Activated T-helper 2 cell treated with anti-CD3 and anti-CD28 coated beads, Interferon-gamma antibody, Interleukin-2, Interleukin-4, amounts not matched to agents 10 μg/mL and 5 μg/mL and 100 μg/mL, durations not matched to agents 14 hours and 24 hours and 36 hours (primary cell): ENCODE measurements at places on chromosomes 1 and 21. TPM values are rescaled to one million over a fixed set of nuclear protein-coding genes. Genes with fewer than 3 reads are reported as not detected.
A peak's percentile ranks its signal among the peaks of the same experiment; 100 is the strongest.

The ARMH1 gene
- total RNA-seq, result 139 and 157 TPM in 2 replicates

DNA sequence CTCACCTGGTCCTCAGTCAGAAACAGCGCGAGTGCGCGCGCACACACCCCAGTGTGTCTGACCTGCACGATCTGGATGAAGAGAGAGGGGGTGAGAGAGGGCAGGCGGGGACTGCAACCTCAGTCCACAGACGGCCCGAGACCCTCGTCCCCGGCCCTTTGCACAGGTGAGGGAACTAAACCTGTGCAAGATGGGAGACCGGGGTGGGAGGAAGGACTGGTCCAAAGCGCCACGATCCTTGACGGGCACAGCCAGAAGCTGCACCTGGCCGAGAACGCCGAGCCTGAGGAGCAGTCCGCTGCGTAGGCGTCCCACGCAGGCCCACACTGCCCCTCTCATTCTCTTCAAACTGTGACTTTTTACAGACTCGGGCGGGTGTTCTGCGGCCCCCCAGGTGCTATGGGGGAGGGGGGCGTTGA lies 519 bp upstream of the IQCC start:
- H3K27ac ChIP-seq, result peak overlapping the region; percentile 28
- DNase-seq, result no peak
- peaks cover 34% of the 10 kb centered on the region for H3K4me1 ChIP-seq
- H3K4me3 ChIP-seq, result peak overlapping the region; percentile 87

The MAP3K7CL gene
- 3.3 and 3.9 TPM in 2 replicates for total RNA-seq

- H3K27me3 ChIP-seq, result no peaks in the 10 kb centered on the region
- H3K4me3 ChIP-seq, result peak overlapping the region; percentile 3
- peaks cover 27% of the 10 kb centered on the region for H3K4me1 ChIP-seq
- H3K27ac ChIP-seq, result no peak overlapping the region
- no peak for DNase-seq
Observed at GRCh38 chr1:211738691-211739301, 63.4 kb upstream of the NEK2 start.

DNA sequence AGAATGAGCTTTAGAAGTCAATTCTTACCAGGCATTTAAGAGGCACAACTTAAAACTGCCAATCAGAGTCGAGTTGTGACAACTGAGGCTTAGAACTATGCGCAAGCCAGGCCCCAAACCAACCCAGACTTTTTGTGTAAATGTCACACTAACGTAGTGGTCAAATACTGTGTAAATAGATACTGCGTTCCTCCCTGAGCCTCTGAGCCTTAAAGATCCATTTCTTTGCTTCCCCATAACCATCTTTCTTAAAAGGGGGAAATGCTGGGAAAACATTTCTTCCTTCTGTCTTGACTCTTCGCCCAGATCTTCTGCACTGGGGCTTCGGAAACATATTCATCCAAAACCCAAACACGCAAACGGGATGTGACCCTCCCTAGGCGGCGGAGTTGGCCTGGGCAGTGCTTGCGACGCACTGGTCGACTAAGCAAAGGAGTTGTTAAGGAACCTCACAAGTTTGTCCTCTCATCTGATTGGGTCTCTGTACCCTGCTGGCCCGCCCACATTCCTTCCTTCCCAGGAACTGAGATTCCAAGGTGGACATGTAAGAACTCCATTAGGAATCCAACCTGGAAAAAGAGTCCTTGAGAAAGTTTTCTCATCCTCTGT lies 2.6 kb downstream of the ADAMTS5 start:
- no peak overlapping the region for H3K4me3 ChIP-seq
- H3K27me3 ChIP-seq, result peaks cover 38% of the 10 kb centered on the region
- H3K36me3 ChIP-seq, result no peaks in the 10 kb centered on the region

The GJB4 gene
- total RNA-seq, result not detected in 2 replicates

DNA sequence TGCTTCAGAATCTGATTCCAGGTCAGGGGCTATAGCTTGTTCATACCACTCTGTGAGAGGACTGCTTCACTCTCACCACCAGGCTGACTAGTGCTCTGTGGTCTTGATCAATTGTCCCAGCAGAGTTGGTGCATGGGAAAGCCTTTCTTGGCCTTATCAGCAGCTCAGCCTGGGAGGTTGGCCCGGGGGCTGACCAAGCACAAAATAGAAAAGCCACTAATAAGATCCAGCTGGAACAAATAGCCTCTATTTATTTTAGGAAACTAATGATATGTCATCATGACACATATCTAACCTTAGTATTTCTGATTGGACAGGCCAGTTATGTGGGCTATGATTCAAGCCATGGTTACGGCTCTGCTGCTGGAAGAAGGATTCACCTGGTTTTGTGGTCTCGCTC lies 134.2 kb downstream of the GDAP2 start:
- no peak for DNase-seq
- H3K27me3 ChIP-seq, result peaks cover 12% of the 10 kb centered on the region
- H3K36me3 ChIP-seq, result no peaks in the 10 kb centered on the region

DNA sequence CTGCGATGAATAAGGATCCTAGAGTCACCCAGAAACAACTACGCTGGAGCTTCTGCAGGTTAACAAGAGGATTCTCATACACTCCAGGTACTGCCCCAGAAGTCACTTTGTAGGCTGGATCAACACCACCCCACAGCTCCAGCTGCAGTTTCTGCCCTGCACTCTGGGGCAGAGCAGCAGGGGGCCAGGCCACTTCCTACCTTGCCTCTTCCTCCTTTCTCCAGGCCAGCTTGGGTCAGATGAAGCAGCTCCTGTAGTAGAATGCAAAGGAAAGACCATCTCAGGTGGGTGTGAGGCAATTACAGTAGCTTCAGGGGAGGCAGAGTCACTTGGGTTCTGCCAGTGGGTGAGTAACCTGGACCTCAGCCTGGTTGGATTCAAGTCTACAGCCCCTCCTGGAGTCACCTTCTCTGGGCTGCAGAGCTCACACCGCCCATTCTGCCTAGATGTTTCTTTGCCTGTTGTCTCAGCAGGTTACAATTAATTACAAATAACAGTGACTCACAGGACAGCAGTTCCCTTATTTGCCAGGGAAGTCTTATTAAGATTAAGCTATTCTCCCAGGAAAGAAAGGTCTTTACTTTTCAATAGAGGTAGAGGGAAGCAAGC lies 24.4 kb upstream of the BCAR3 start:
- H3K27me3 ChIP-seq, result no peaks in the 10 kb centered on the region
- no peak overlapping the region for H3K4me3 ChIP-seq
- H3K36me3 ChIP-seq, result no peaks in the 10 kb centered on the region
- H3K4me1 ChIP-seq, result peaks cover 60% of the 10 kb centered on the region
- no peak overlapping the region for H3K27ac ChIP-seq

The PTGS2 gene
- total RNA-seq, result 109 and 112 TPM in 2 replicates

- H3K36me3 ChIP-seq, result no peaks in the 10 kb centered on the region
- no peak overlapping the region for H3K4me3 ChIP-seq
- H3K27me3 ChIP-seq, result no peaks in the 10 kb centered on the region
- no peak for DNase-seq
Observed at GRCh38 chr1:163796394-163796821, 474.7 kb downstream of the NUF2 start.

DNA sequence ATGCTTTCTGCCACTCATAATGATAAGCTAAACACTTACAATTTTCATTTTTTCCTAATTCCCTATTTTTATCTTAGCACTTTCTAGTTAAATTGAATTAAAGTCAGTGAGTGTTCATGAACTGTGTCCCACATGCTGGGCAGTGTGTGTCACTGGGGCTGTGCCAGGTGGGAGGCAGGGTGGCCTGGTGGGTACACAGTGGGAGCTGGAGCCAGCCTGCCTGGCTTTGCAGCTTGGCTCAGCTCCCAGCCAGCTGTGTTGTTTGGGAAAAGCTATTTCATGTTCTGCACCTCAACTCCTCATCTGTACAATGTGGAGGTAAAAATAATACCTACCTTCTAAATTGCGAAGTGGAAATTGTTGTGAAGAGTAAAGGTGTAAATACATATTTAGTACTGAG lies 238.4 kb downstream of the PLA2G4A start:
- no peak overlapping the region for H3K27ac ChIP-seq
- no peaks in the 10 kb centered on the region for H3K4me1 ChIP-seq
- H3K36me3 ChIP-seq, result no peaks in the 10 kb centered on the region
- no peak for DNase-seq

DNA sequence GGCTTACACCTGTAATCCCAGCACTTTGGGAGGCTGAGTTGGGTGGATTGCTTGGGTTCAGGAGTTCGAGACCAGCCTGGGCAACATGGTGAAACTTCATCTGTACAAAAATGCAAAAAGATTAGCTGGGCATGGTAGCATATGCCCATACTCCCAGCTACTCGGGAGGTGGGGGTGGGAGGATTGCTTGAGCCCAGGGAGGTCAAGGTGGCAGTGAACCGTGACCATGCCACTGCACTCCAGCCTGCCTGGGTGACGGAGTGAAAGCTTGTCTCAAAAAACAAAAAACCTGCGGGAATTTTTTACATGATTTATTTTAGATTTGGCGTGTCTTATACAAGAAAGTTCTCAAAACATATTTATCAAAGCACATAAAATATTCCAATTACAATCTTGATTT lies 27.8 kb upstream of the MTR start:
- H3K27ac ChIP-seq, result no peak overlapping the region
- H3K27me3 ChIP-seq, result peaks cover 26% of the 10 kb centered on the region
- H3K4me3 ChIP-seq, result no peak overlapping the region
- H3K4me1 ChIP-seq, result no peaks in the 10 kb centered on the region
- DNase-seq, result no peak

- no peaks in the 10 kb centered on the region for H3K27me3 ChIP-seq
- H3K4me3 ChIP-seq, result peak overlapping the region; percentile 80
- peaks cover 44% of the 10 kb centered on the region for H3K4me1 ChIP-seq
- H3K27ac ChIP-seq, result peak overlapping the region; percentile 75
Observed at GRCh38 chr21:17613242-17613676, 558 bp upstream of the BTG3 start.

The NEK2 gene
- total RNA-seq, result 21.8 and 24.1 TPM in 2 replicates

DNA sequence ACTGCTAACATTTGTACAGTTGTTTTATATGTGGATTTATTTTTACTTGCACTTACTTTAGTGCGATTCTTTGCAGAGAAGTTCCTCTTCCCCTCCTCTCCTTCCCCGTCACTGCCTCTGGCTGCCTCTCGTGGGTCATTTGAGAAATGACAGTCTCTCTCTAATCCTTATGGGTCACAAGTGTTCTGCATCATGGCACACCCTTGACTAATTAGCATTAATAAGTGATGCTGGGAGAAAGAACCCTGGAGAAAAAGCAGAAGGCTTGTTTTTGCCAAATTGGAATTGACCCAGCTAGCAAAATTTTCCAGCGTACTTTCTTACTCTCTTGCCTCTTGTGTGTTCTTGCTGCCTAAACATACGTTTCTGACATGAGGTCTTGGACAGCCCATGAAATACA lies 301.2 kb downstream of the DUSP10 start:
- no peaks in the 10 kb centered on the region for H3K36me3 ChIP-seq
- H3K4me3 ChIP-seq, result no peak overlapping the region
- peaks cover 25% of the 10 kb centered on the region for H3K4me1 ChIP-seq
- no peak for DNase-seq

- DNase-seq, result no peak
- H3K27me3 ChIP-seq, result peaks cover 8% of the 10 kb centered on the region
- no peak overlapping the region for H3K27ac ChIP-seq
- H3K4me1 ChIP-seq, result peaks cover 26% of the 10 kb centered on the region
Observed at GRCh38 chr21:42201615-42202161, 17.3 kb upstream of the ABCG1 start.

DNA sequence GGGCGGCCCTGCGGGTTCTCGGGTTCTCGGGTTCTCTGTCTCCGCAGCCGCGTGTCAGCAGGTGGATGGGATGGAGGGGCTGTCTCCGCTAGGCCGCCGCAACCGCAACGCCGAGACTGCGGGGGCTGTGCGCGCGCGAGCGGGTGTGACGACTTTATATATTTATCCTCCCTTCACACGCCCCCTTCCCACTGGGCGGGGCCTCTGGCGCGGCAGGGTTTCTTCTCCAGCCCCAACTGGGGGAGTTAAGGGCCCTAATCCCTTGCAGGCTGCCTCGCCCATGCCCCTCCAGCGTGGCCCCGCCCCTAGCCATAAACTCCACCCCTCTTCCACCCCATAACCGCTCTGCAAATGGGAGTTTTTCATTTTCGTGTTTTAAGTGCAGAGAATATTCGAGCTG lies 3.4 kb downstream of the IGSF21 start:
- H3K4me3 ChIP-seq, result no peak overlapping the region
- DNase-seq, result no peak
- H3K36me3 ChIP-seq, result no peaks in the 10 kb centered on the region
- no peak overlapping the region for H3K27ac ChIP-seq

GRCh38 chr1:117567976-117568375 lies 37.9 kb upstream of the TENT5C start:
- DNase-seq, result no peak
- H3K27ac ChIP-seq, result no peak overlapping the region
- no peak overlapping the region for H3K4me3 ChIP-seq
- H3K4me1 ChIP-seq, result peaks cover 18% of the 10 kb centered on the region
- H3K36me3 ChIP-seq, result no peaks in the 10 kb centered on the region

- H3K4me3 ChIP-seq, result no peak overlapping the region
- H3K4me1 ChIP-seq, result no peaks in the 10 kb centered on the region
- no peak overlapping the region for H3K27ac ChIP-seq
- H3K27me3 ChIP-seq, result no peaks in the 10 kb centered on the region
- no peaks in the 10 kb centered on the region for H3K36me3 ChIP-seq
- no peak for DNase-seq
Observed at GRCh38 chr1:4796161-4797015, 142.0 kb downstream of the AJAP1 start.

- DNase-seq, result no peak
- H3K36me3 ChIP-seq, result no peaks in the 10 kb centered on the region
- H3K4me1 ChIP-seq, result peaks cover 14% of the 10 kb centered on the region
- no peak overlapping the region for H3K4me3 ChIP-seq
Observed at GRCh38 chr1:229230140-229230892, 40.6 kb upstream of the RAB4A start.

GRCh38 chr1:11174261-11174942 lies 14.8 kb upstream of the ANGPTL7 start:
- H3K4me3 ChIP-seq, result no peak overlapping the region
- H3K36me3 ChIP-seq, result peaks cover 8% of the 10 kb centered on the region
- no peak overlapping the region for H3K27ac ChIP-seq
- H3K4me1 ChIP-seq, result no peaks in the 10 kb centered on the region
- DNase-seq, result no peak

DNA sequence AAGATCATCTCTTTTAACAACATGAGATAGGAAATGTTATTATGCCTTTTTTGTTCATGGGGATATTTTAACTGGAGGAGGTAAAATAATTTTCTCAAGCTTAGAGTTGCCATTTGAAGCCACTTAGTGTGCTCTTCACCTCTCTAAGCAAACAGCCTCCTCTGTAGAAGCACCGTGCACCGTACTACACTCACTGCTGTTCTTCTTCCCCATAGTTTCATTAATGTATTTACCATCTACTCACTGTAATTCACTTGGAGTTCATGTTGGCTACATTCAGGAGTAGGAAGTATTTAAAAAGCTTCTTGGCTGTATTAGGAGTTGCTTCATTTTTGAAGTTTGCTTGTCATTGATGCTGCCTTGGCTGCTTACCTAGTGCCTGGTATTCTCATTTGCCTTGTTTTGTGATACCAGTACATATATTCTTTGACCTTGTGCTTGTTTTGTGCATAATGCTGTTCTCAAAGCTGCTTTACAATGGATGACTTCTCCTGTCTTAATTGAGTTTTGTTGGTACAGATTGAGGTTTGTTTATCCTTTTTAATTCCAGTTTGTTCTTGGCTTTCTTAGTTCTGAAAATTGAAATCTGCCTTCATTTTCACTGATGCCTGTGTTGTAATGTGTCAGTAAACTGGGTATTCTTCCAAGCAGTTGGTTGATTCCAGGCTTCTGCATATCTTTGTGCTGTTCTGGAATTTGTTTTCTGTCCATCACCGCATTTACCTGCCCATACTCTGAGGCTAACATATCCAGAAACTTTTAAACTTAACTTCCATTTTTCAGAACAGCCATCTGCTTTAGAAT lies 240.4 kb downstream of the HMCN1 start:
- H3K4me3 ChIP-seq, result no peak overlapping the region
- H3K4me1 ChIP-seq, result no peaks in the 10 kb centered on the region
- H3K27me3 ChIP-seq, result peaks cover 5% of the 10 kb centered on the region
- no peak for DNase-seq
